ENCODE measurements at places on chromosomes 2 and 18.

- DNase-seq, result no peak
These were observed 55.7 kb downstream of the CCDC93 start for GRCh38 chr2:117958186-117958585.

DNA sequence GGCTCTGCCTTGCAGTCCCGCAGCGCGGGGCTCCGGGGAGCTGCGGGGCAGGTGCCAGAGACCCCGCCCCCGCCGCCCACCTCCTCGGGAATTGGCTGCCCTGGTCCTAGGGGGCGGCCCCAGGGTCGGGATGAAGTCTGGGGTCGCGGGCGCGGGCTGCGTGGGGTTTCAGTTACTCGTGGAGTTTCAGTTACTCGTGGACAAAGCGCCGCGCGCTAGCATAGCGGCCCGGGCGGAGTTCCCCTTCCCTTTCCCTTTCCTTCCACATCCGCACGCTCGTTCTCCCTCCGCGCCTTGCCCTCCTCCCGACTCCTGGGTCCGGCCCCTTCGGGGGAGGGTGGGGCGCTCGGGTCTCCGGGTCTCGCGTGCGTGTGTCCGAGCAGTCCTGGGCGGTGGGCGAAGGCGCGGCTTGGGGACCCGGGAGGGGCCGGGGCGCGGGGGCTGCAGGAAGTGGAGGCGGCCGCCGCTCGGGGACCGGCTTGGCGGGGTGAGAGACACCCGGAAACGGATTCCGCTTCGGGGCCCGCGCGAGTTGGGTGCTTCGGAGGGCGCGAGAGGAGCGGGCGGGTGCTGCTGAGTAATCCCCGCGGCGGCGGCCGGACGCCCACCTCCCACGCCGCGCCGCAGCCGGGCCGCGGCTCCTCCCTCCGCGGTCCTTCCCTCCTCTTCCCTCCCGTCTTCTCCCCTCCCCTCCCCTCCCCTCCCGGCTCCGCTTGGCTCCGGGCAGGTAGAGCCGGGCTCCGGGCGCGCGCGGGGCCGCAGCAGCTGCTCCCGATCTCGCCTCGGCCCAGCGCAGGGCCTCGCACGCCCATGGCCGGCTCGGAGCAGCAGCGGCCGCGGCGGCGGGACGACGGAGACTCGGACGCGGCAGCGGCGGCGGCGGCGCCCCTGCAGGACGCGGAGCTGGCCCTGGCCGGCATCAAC lies at the start of gene TTC39C:
TTC39C (plus strand) TSS at position 693 of the 924 bp plus-strand sequence; CDS start at position 811, 118 bp downstream.
- peak; percentile 84 for DNase-seq

GRCh38 chr2:218005028-218005427 lies 2.2 kb upstream of the TNS1 start:
- DNase-seq, result no peak

DNA sequence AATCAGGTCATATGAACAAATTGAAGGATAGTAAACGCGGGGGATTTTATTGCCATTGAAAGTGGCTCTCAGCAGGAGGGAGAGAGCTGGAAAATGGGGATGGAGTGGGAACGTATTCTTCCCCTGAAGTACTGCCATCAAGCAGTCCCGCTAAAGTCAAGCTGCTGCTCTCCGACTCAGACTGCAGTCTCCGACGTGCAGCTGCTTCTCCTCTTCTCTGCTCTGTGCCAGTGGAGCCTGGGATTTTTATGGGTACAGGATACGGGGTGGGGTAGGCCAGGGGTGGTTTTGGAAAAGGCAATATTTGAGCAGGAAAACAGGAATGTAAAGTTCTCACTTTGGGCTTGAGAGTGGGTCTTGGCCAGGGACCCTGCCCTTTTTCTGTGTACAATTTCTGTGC lies 33.0 kb downstream of the KCTD18 start:
- no peak for DNase-seq

- peak; percentile 76 for DNase-seq
These were observed 11.4 kb downstream of the RAB31 start for GRCh38 chr18:9719421-9719981.

GRCh38 chr2:31136732-31137131 lies 1.5 kb downstream of the GALNT14 start:
- DNase-seq, result no peak

DNA sequence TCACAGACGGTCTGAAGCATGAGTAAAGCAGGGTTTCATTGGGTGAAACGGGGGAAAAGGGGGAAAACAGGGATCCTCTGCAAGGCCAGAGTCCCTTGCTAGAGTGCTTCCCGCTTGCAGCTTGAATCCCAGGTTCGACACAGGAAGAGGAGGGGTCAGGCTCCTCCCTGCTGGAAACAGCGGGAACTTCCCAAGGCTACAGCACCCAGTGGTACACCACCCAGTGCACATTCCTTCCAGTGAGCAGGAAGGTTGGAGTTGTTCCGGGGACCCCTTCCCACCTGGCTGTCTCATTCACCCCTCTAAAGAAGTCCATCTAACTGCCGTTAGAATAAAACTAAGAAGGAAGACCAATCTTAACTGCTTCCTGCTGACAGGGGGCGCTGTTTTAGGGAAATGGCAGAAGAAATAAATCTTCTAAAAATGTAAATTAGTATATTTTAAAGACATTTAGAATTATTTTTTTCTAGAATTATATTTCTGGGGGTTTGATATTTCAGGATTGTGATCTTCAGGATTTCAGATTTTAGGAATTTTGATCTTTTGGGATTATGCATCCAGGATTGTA lies 230.9 kb downstream of the RBM43 start:
- DNase-seq, result no peak

DNA sequence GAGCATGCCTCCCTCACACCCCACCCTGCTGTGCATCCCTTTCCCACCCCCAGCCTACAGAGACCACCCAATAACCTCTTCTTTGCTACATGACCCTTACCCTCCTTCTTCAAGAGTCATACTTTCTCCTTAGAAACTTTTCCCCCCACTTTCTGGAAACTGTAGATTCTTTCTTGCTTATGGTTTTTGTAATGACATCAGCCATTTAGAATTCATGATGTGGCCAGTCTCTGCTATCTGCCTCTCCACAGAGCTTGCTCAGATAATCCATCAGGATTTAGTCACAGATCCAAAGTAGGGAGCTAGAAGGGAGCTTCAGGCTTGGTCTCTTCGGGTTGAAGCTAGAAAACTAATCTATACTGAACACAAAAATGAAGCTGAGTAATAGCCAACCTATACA lies 36.5 kb downstream of the GALM start:
- no peak for DNase-seq

DNA sequence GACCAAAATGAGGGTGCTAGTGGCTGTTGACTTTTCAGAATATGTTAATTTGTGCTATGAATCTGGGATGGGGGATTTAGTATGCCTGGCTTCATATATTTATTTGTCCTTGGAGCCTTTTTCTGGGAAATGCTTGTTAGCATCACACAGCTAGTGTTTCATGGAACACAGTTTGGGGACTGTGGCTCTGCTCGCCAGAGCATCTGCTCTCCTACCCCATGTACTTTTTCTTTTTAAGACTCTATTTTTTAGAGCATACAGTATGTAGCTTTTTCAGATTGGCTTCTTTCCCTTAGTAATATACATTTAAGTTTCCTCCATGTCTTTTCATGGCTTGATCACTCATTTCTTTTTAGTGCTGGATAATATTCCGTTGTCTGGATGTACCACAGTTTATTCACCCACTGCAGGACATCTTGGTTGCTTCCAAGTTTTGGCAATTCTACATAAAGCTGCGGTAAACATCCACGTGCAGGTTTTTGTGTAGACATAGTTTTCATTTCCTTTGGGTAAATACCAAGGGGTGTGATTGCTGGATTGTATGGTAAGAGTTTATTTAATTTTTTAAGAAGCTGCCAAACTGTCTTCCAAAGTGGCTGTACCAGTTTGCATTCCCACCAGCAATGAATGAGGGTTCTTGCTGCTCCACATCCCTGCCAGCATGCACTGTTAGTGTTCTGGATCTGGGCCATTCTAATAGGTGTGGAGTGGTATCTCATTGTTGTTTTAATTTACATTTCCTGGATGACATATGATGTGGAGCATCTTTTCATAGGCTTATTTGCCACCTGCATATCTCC lies 44.1 kb downstream of the EFR3B start:
- DNase-seq, result no peak

- no peak for DNase-seq
These were observed 41.0 kb downstream of the TRABD2A start for GRCh38 chr2:84839851-84840250.

DNA sequence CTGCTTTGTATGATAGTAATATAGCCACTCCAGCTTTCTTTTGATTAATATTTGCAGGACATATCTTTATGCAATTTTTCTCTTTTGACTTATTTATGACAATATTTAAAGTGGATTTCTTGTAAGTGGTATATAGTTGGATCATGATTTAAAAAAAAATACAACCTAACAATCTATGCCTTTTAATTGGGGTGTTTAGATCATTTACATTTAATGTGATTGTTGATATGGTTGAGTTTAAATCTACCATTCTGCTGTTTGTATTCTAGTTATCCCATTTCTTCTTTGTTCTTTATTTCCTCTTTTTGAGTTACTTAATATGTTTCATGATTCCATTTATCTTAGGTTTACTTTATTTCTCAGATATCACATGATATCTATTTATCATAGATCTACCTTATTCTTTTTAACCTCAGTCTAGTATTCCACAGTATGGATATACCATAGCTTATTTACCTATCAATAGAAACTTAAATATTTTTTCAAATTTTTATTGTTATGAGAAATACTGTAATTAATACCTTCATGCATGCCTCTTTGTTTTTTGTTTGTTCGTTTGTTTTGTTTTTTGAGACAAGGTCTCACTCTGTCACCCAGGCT lies 19.3 kb upstream of the CIB4 start:
- no peak for DNase-seq

GRCh38 chr2:51559026-51559425 lies 527.1 kb upstream of the NRXN1 start:
- no peak for DNase-seq

GRCh38 chr18:70373042-70373519 lies 84.2 kb downstream of the SOCS6 start:
- DNase-seq, result no peak

DNA sequence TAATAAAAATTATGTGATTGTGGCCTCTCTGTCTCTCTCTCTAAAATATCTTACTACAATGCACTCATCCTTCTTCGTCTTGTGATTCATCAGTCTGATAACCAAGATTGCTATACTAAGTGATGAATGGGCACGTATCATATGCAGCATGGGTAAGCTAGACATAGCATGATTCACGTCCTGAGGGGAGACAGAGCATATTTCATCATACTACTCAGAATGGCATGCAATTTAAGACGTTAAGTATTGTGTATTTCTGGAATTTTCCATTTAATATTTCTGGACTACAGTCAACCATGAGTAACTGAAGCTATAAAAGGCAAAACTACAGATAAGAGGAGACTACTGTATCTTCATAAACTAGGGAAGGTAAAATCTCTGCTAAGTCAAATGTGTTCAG lies 97.0 kb upstream of the CD226 start:
- no peak for DNase-seq

DNA sequence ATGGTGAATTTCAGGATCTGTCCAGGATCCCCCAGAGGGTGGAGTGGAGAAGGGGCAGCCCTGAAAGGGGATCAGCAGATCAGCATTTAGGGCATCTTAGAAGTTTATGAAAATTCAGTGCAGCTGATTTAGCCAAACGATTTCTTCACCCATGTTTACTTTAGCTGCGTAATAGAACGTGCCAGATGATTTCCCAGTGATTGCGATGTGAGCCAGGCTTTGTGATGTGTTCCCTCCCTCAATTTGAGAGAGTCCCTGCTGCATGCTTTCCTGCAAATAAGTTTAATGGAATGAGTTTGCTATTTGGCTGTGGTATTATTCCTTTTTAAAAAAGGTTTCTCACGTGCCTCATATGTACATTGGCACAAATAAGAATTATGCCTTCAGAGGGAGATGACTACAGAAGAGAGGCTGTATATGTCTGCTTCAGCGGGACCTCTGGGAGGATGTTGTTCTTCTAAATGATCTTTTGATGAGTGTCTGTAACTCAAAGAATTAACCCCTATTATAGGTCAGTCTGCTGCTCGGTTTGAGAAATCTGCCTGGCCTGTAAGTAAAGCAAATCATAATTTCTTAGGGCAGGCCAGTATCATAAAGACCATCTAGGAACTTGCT lies 111.9 kb downstream of the MRO start:
- no peak for DNase-seq

- DNase-seq, result no peak
These were observed 552 bp upstream of the ATF2 start for GRCh38 chr2:175168564-175168945.

GRCh38 chr18:42914476-42914875 lies 201.0 kb downstream of the RIT2 start:
- no peak for DNase-seq

DNA sequence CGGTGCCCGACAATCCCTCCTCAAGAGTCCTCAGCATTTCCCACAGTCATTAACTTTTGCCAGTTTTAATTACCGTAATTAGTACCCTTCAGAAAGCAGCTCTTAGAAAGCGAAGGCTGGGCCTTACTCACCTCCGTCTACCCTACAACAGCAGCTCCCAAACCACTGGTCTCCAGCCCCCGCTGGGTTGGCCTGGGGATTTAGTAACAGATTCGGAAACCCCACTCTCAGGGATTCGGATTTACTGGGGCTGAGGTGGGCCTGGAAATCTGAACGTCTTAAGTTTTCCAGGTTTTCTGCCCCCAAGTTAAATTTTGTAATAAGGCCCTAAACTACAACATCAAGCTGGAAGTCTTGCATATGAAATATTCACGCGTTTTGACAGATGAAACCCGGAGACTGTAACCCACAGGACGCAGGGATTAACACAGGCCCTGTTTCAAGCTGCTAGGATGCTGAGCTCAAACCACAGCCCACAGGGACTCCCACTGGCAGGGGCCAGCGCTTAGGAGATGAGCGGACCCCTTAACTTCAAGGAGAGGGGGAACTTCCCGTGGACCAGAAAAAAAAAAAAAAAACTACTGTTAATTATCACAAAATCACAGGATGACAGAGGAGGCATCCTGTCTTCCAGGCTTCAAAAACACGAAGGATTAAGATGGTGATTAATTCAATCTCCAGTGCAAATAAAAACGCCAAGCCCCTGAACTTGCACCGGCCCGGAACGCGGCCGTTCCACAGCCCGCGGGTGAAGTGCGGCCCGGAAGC lies 985 bp downstream of the ILKAP start:
- no peak for DNase-seq

DNA sequence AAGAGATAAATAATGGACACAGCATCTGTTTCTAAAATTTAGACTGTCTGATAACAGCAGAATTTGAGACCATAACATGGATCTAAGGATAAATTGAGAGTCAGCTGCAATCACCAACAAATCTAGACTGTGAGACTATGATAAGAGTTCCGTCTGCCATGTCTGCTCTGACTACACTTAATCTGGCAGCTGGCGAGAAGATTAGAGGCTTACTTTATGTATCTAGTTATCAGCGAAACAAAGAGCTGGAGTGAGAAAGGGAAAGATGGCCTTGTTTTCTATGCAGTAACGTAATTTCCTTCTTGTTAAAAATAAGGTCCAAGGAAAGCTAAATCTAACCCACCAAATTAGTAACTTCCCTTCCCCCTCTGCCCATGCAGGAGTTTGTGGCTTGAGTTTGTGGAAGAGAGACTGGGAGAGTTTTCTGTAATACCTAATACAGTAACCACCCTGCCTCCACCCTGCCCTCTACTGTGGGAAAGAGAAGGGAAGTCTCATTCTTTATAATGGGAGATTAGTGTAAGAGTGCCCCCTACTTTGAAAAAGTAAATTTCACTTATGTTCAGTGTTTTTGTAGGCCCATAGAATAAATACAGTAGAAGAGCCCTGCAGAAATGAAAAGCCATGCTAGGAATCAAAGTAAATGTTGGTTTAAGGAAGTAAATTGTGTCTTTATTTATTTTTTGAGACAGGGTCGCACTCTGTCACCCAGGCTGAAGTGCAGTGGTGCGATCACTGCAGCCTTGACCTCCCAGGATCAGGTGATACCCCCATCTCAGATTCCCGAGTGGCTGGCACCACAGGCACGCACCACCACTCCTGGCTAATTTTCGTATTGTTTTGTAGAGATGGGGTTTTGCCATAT lies 27.5 kb downstream of the EML4 start:
- no peak for DNase-seq
